ENCODE measurements at places on chromosomes 4 and X. TPM values are rescaled to one million over a fixed set of nuclear protein-coding genes. Genes with fewer than 3 reads are reported as not detected.

DNA sequence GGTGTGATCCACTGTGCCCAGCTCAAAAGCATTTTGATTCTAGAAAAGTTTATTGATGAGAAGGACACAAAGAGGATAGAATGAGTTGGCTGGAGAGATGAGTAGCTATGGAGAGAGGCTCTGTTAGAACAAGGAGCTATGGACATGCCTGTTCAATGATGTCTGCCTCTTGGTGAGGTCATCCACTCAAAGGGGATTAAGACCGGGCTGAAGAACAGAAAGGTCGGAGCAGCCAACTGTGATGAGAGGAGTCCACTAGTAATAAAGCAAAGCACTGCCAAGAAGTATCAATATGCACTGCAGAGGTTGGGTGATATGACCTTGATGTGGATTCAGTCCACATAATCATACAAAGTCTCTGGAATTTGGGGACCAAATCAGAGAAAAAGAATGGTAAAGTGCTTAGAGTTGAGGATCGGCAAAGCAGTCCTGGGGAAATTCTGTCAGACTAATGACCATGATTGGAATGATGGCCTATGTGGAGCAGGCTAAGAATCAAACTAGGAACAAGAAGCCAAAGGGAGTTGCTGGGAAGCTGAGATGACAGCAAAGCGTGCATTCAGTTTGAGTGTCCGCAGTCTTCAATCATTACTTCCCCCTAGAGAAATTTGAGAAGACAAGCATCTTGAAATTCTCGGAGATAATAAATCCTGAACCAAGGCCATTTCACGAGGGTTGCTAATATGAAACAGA, 55.7 kb upstream of the MMAA start:
- DNase-seq, result no peak

The FATE1 gene
- total RNA-seq, result not detected

- DNase-seq, result no peak
These were observed 7.3 kb upstream of the CCNI start for GRCh38 chr4:77082886-77083608.

DNA sequence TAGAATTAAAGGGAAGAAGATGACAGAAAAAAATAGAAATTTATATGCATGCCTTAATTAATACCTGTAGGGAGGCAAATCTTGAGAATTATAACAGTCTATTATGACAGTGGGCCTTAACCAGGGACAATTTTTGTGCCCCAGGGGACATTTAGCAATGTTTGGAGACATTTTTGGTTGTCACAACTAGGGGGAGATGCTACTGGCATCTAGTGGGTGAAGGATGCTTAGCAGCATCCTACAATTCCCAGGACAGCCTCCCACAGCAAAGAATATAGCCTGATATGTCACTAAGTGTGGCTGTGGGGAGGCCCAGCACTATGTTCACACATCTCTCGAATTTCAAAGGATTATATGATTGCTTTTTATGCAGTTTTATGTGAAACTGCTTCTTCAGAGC, 10.5 kb downstream of the GPR82 start:
- DNase-seq, result peak; percentile 9

- no peak for DNase-seq
These were observed 71.4 kb upstream of the STIM2 start for GRCh38 chr4:26789208-26789607.

DNA sequence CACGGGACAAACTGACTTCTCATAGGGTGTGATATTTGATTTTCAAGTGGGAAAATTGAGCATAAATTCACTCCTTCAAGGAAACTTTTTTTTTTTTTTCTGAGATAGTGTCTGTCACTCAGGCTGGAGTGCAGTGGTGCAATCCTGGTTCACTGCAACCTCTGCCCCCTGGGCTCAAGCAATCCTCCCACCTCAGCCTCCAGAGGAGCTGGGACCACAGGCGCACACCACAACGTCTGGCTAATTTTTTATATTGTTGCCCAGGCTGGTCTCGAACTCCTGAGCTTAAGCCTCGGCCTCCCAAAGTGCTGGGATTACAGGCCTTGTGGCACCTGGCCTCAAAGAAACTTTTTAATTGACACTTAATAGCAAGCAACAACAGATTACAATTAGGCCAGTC, 13.8 kb downstream of the CLDN34 start:
- no peak for DNase-seq

The FAM9B gene
- total RNA-seq, result not detected

The ADAMTS3 gene
- 0.19 TPM for total RNA-seq

DNA sequence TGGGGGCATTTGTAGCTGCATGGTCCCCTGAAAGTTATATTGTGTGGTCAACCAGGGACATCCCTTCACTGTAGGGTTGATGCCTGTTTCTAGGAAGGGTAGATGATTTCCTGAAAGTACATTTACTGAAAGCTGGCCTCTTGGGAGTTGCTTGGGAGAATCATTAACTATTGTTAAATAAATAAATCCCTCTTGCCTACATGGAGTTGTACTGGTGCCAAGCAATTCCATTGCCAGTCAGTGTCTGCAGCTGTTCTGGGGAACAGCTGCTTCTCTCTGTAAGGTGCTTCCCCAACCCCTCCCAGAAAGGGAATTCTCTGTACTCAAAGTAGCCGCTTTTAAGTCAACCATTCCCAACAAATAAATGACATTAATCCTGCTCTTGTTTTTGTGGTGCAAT, 51.1 kb downstream of the C4orf51 start:
- DNase-seq, result peak; percentile 13

DNA sequence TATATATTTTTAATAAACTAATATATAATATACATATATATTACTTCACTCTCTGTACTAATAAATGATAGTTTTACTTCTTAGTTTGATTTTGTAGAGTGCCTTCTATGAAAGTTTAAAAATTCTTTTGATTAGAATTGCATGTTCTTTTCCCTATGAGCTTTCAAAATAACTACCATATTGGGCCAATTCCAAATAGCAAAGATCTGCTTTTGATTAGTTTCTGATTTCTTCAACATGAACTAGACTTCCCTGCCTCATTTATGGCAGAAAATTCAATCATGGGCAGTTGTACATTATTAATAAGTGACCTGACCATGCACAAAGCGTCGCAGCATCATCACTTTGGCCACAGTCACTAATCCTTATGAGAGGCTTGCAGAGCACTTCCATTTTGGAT, 48.9 kb upstream of the TEX13A start:
- DNase-seq, result no peak

DNA sequence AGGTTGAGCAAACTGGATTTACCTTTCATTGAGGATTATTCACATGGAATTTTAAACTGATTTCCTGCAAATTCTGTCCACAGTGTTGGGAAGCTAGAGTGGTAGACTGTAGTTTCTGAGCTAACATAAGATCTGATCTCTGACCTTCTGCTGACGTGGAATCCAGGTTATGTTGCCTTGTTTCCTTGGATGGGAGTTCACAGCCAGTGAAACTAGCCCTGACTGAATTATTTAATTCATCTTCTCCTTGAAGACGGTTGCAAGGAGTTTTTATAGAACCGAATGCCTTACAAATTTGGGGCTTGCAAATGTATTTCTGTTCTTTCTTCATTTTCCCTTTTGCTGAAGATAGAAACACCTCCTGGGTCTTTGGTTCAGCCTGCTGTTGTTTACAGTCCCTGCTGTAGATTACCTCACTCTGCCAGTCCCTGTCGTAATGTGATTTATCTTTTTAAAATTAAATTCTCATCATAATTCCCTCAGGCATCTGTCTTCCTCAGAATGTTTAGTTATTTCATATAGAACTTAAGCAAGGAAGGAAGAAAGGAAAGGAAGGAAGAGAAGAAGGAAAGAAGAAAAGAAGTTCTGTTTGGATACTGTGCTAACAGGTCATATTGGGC, 113.9 kb downstream of the CEP135 start:
- DNase-seq, result no peak

GRCh38 chrX:10296576-10296975, 139.8 kb downstream of the CLCN4 start:
- DNase-seq, result peak; percentile 17

The GLRA2 gene
- not detected for total RNA-seq

DNA sequence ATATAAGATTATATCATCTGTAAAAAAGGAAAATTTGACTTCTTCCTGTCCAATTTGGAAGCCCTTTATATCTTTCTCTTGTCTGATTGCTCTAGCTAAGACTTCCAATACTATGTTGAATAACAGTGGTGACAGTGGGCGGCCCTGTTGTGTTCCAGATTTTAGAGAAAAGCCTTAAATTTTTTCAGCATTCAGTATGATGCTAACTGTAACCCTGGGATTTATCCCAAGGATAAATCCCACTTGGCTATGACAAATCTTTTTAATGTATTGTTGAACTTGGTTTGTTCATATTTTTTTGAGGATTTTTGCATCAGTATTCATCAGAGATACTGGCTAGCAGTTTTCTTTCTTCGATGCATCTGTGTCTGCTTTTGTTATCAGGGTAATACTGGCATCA, 217.2 kb upstream of the ARSJ start:
- no peak for DNase-seq

GRCh38 chr4:122764071-122764820, 31.7 kb downstream of the BBS12 start:
- peak; percentile 62 for DNase-seq

DNA sequence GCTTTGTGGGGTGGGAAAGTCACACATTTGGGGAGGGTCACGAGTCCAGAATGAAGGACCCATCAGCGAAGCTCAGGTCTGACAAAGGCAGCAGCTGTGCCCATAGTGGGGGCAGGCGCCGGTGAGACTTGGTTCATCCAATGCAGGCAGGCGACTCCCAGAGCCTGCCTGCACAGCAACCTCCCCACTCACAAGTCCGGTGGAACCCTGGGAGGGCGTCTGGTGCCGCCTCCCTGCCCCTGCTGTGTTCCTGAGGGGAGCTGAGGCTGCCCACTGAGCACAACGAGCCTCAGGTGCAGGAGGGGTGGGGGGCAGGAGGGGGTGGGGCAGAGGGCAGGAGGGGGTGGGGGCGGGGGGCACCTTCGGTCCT, 13.7 kb downstream of the LRPAP1 start:
- no peak for DNase-seq

The SSX7 gene
- not detected for total RNA-seq

DNA sequence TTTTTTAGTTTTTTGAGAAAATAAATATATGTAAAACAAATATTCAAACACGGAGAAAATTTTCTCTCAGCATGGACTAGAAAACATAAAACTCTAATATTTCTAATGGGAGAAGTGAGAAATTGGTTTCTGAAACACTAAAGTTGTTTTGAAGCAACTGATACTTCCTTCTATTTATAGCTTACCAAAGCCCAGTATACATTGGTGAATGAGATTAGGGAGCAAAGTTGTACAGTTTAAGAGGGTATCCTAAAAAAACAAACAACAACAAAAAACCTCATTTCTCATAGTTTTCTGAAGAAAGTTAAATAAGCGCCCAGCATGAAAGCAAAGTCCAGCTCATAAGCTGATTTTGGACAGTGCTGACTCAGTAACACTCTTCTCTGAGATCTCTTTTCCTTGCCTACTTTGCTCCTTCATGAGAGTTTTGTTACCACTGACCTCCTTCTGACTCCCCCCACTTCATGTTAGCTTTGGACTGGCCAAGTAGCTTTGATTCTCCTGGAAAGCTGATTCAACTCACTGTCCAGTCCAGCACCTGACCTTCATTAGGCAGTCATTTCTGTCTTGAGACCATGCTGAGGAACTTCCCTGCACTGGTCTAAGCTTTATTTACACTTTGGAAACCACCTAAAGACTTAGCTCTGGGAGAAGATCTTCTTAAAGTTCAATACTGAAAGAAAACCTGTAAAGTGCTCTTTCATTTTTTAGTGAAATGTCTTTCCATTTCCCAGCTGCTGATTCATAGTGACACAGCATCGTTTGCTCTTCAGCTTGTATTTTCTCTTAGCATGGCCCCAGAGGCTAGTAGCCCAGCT, 21.8 kb upstream of the P2RY10 start:
- DNase-seq, result no peak

DNA sequence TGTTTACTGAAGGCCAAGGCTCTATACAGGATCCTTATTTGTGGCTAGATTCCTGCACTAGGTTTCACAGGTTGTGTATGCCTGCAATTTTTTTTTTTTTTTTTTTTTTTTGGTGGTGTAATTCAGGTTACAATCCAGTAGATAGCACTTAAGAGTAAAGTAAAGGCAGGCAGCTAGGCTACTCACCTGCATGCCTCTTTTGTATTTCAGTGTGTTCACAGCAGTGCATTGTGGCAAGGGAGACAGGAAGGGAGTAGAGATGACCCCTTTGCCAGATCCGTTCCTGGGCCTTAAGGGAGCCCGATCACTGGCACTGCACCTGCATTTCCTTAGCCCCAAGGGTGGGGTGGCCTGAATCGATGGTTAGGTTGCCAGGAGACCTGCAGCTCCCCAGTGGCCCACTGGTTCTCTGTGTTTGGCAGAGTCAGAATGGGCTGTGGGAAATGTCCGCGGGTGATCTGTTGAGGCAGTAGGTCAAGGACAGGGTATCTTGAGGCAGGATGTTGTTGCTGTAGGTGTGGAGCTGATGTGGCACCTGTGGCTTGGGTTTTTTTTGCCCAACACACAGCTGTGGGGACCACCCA, 374.9 kb upstream of the AADAT start:
- DNase-seq, result no peak

The SOWAHD gene
- total RNA-seq, result not detected

- DNase-seq, result peak; percentile 63
These were observed 70.0 kb upstream of the FAM241A start for GRCh38 chr4:112075129-112075753.

DNA sequence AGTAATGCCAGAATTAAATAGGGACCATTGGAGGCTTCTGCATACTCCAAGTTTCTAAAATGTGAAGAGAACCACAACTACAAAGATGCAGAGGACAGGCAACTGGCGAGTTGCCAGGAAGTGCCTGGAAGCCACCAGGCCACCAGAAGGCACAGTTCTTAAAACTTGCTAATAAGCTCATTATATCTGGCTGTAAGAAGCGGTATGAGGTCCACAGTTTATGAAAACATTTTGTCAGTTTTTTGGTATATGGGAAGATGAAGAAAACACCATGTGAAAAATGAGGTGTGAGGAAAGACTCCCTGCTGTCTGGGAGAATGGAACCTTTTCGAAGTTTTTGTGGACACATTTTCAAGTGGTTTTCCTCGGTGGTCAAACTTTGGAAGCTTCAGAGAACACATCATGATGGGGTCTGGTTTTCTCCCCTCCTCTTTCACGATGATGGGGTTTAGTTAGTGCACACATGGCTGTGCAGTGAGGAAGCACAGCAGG, 202.7 kb downstream of the NR3C2 start:
- no peak for DNase-seq

The CTAG2 gene
- not detected for total RNA-seq

DNA sequence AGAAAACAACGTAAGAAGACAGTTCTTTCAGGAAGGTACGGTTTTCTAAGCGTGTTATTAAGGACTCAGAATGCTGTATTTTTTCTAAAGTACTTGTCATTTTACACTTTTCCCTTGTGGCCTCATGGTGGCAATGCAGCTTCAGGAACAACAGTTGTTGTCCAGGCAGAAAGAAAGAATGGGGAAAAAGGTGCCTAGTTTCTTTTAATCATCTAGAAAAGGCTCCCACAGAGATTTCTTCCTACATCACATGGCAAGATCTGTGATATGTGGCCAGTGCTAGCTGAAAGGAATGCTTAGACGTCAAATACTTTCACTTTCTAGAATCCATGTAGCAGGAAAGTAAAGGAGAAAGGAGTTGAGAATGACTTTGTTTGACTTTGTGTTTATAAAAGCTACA, 49.0 kb upstream of the TRAM1L1 start:
- DNase-seq, result peak; percentile 82

GRCh38 chr4:112514647-112515197, 1.3 kb downstream of the NEUROG2 start:
- no peak for DNase-seq

The ATP2B3 gene
- not detected for total RNA-seq

Data from A172 (cell line).